Activated CD4-positive, alpha-beta T cell treated with anti-CD3 and anti-CD28 coated beads for 4 hours (primary cell): ENCODE measurements at places on chromosomes 6 and 20.

- no peak for DNase-seq
These were observed 164.8 kb upstream of the GGTLC1 start for GRCh38 chr20:24153101-24154040.

GRCh38 chr6:7701212-7701834 is 24.6 kb upstream of the BMP6 start:
- DNase-seq: no peak

GRCh38 chr6:20377623-20378265 is 23.9 kb upstream of the E2F3 start:
- DNase-seq: no peak

GRCh38 chr6:70991253-70991652 is 34.4 kb upstream of the B3GAT2 start:
- DNase-seq: no peak

- no peak for DNase-seq
These were observed 11.0 kb downstream of the VSX1 start for GRCh38 chr20:25070821-25071473.

- no peak for DNase-seq
These were observed 6.0 kb upstream of the HSF2 start for GRCh38 chr6:122393351-122393896.

DNA sequence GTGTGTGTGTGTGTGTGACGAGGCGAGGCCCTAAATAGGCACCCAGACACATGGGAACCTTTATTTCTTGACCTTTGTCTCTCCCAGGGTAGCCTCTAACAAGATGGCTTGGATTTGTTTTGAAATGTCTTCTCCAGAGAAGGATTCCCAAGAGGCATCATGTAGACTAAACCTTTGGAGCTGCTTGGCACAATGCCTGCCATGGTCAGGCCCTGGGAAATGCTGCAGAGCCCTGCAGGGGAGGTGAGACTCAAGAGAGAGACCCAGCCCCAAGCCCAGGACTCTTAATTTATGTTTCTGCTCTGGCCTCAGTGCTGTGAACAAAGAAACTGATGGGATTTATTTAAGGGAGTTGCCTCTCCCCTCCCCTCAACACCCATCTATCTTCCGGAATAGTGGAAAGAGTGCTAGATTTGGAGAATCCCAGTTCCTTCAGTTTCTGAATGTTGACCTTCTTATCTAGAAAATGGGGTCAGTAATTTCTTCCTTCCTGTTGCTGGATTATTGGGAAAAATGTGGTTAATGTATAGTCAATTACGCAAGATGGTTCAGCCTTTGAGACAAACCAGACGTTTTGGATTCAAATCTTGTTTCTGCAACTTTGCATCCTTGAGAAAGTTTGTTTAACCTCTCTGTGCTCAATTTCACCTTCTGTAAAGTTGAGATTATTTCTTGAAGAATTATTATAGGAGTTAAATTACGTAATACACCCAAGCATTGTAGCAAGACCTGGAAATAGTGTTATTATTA is 434.8 kb downstream of the MAFB start:
- DNase-seq: no peak

DNA sequence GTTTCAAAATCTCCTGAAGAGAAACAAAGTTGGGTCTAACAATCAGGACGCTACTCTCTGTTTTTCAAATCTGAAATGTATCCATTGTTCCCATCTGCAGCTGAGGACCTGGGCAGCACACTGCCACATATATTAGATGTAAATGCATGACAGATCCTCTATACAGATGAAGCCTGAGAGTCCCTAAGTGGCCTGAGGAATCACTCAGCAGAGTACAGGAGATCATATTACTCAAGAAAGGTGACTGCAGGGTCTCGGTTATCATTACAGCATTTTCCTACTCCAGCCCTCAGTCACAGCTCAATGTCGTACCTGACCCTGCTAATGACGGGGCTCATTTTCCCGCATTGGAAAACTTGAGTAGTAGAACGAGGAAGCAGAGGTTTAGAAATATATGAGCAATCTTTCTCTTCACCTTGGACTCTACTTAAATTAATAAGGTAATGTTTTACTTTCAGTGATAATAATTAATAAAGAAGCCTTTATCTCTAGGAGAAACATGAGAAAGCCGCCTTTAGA is 256.2 kb upstream of the IRAK1BP1 start:
- no peak for DNase-seq

GRCh38 chr6:105431226-105431625 is 28.3 kb upstream of the PREP start:
- DNase-seq: no peak

DNA sequence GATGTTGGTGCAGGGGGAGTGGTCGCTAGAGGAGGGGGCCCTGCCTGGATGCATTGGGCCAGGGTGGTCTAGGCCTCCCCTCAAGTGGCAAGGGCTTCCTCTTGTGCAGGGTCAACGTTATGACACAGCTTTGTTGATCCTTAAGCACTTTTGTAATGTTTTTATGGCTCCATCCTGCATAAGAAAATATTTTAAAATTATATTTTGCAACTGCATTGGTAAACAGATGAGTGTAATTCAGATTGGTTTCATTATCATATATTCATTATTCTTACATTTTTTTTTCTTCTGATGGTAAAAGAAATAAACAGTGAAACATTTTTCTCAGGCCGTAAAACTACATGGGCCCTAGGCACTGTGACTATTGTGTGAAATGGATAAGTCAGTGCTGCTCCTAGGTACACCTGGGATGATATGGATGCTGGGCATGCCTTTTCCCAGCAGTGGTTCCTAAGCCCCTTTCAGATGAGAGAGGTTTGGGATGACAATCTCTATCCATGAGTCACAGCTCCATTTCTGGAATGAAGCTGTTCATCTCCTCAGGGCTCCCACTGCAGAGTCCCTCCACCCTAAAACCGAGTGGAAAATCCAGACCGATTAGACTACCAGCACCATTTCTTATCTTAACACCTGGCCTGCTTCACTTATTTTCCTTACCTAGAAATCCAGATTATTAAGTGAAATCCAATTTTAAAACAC is 5.8 kb upstream of the SIM1 start:
- DNase-seq: no peak

DNA sequence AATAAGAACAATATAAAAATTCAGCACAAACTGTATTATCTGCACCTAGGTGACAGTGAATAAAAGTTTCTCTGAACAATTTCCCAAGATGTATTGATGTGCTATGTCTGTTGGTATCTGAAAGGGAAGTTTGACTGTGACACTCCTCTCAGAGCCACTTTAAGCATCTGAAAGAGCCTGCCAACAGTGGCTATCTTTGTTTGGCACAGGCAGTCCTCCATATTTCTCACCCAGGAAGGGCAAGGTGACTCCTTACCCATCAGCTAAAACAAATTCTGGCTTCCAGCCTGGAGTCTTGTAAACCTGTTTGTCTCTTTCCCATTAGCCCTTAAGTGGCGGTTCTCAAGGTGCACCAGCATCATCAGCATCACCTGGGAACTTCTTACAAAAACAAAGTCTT is 122.4 kb upstream of the VGLL2 start:
- DNase-seq: no peak

DNA sequence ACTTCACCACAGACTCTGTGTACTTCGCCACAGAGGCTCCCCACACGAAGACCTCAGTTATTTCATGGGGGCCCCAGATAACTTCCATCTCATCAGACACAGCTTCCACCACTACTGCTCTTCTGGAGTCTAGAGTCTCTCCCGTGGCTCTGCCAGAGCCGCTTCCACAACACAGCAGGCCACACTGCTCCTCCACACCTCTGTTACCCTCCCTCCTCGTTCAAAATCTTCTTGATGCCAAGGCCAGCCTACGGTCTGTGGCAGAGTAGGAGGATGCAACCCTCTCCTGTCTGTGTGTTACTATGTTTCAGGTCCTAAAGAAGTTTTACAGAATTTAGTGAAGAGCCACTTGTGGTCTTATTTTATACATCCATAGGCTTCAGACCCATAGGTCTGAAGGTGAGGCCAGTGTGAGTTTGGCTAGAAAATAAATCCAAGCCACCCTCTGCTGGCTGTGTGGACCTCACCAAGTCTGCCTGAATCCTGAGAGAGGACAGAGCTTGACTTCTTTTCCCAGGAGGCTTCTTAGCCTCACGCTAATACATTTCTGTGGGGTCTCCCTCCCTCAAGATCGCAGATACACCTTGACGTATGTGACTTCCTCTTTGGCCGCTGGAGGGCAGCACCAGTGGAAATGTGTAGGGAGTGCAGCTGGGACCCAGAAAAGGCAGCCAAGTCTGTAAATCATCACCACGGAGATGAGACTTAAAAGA is 197.7 kb downstream of the FAXC start:
- DNase-seq: peak; percentile 4

- no peak for DNase-seq
These were observed 28.4 kb upstream of the NFATC2 start for GRCh38 chr20:51570739-51571459.

DNA sequence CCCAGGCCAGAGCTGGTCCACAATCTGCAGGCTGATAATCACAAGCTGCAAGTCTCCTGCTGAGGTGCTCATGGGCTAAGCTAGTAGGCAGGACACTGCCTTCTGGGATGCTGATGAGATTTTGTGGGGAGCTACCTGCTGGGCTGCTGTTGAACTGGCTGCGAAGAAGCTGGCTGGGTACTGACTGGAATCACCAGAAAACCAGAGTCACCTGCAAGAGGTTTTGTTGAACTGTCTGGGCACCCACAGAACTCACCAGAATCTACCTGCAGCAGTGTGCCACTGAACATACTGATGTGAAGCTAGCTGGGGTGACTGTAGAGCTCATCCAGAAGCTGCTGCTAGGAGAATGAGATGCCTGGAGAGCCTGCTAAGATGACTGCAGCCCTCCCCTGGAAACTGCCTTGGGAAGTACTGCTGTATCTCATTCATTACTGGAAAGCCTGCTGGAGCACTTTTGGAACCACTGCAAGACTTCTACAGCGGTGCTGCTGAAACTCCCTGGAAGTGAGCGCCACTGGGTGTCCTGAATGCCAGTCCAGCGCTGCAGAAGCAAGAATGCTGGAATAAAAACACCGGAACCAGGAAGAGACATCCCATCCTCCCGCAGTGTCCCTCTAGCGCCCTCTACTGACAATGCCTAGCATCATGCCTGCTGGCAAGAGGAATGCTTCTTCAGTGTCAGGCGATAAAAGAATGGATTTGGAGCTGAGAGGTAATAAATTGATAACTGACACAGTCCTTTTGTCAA is 64.9 kb upstream of the ARHGAP18 start:
- DNase-seq: peak; percentile 34

GRCh38 chr6:73951183-73951582 is 255.2 kb downstream of the CD109 start:
- no peak for DNase-seq

- no peak for DNase-seq
These were observed 91.3 kb downstream of the FILIP1 start for GRCh38 chr6:75402296-75402695.

DNA sequence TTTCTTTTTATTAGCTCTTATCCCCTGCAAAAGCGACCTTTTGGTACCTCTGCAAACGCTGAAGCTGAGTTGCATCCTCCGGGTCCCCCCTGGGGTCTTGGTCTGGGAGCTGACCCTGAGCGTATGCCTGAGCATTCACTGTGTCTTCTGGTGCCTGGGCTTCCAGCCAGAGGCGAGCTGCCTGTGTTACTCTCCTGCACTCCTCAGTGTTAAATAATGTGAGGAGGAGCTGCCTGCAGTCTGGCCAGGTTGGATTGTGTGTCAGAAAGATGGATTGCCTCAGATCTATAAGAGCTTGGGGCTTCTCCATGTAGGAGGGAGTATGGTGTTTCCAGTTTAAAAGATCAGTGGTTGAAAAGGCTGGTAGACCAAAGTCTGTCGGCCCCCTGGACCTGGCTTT is 8.7 kb upstream of the GMPR start:
- DNase-seq: no peak

- DNase-seq: peak; percentile 45
These were observed 109.6 kb upstream of the TRAF3IP2 start for GRCh38 chr6:111715321-111715720.

DNA sequence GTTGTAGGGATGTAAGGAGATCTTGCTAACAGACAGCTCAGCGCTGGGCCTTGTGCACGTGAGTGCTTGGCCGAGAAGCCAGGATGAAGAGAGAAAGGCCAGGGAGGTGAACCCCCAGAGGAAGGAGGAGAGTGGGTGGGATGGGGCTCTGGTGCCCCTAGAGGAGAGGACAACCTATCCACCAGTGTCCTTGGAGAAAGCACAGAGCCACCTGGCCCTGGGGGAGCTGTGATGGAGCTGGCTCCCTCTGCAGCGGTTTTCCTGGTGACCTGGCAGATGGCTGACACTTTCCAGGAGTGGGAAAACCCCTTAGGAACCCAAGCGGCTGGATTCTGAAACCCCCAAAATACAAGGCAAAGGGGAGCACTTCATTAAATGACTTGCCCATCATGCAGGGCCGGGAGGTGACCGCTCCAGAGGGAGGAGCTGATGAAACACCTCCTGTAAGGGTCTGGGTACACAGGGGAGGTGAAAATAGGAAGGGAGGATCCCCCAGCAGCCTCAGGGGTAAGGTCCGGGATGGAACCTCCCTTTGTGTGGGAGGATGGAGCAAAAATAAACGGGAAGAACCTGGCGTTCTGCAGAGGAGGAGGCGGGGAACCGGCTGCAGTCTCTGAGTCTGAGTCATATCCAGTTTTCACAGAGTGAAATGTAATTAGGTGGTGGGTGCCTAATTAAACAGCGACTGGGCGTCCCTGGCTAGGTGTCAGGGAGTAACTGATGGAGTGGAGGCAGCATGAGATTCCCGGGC is 80.4 kb downstream of the SULF2 start:
- DNase-seq: no peak

DNA sequence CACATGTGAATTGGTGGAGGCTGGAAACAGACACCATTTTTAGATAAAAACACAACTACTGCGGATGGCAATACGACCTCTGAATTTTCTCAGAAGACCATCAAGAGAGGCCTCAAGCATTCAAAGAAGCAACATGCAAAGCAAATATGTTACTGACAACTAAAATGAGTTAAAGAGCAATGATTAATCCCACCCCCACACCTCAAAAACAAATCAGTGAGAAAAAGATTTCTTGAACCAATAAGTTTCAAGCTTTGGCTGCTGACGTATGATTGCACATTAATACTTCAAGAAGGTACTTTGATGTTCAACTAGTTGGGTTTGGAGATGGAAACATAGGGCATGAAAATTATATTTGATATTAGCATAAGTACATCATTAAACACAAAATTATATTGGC is 982 bp downstream of the MMUT start:
- DNase-seq: no peak

DNA sequence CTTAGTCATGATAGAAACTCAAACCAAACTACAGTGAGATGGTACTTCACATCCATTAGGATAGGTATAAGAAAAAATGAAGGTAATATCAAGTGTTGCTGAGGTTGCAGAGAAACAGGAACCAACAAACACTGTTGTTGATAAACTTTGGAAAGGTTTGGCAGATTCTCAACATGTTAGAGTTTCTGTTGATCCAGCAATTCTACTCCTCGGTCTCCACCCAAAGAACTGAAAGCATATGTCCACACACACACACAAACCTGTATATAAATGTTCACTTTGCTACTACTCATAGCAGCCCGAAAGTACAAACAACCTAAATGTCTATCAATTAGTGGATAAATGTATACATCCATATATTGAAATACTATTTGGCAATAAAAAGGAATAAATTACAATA is 128.3 kb upstream of the CARMIL1 start:
- DNase-seq: no peak

DNA sequence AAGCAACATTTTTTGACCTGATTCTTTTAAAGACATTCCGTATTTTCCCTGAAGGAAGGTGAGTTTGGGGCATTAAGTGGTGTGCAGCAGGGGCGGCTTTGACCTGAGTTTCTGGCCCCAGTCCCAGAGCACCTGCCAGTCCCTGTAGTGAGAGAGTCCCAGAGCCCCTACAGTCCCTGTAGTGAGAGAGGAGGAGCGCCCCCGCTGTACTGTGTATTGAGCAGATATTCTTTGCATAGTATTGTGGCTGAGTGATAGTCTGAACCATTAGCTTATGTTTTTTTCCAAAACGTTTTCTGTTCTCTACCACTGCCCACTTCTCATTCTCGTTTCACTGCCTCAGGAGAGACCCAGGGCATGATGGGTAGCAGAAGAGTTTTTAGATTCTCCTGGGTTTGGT is 17.2 kb upstream of the SH3BGRL2 start:
- DNase-seq: no peak
